Stimulated activated CD8-positive, alpha-beta memory T cell treated with anti-CD3 and anti-CD28 coated beads, Interleukin-4, amount 100 ng/mL, for 1 hour (primary cell): ENCODE measurements at places on chromosomes 2 and 18.

DNA sequence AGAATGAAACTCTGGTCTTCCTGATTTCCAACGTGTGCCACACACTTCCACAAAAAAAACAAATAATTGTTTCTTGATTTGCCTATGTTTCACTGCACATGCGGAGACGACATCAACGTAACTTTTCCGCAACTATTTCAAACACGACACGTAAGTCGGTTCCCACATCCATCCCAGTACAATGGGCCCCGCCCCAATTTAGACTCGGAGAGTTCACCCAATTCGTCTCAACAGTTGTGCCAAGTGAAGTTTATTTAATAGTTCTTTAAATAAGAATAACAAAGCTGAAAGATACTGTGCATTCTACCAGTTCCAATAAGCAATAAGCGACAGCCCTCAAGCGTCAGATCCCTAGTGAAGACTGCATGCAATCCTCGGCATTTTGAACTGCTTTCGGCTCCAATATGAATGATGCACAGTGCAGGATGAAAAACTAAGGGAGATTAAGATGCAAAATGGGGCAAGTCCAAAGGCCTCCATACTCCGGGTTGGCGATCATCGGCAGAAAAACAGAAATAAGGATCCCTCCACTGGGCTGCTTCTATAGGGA, 664 bp downstream of the CCT4 start:
- no peak for DNase-seq

DNA sequence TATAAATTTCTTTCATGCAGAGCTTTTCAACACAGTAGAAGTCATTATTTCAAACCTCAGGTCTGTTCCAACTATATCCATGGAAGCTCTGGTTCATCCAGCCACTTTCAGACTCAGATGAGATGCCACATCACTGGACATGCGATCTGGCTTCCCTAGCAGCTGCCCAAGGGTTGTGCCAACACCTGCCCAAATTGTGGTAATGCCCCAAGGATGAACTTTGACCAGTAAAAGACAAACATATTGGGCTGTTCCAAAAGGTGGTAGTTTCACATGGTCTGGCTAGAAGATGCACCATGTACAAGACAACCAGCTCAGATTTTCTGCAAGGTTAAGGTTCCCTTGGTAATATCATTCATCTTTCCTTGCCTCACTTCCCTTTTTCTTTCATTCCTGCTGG, 101.9 kb downstream of the THADA start:
- no peak for DNase-seq

DNA sequence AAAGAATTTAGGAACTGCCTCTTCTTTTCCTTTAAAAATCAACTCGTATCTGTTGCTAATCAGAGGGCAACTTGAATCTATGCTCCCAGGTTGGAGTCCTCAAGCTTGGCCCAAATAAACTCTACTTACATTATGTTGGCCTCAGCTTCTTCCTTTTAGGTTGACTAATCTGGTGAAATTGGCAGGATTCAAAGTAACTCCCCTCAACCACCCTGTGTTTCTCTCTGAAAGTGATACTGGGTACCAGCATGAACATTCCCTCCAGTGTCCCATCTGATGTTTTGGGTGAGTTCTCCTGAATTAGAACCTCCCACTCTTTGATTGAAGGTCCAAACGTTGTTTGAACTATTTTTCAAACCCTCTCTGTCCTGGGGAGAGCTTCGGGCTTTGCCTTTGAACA, 41.3 kb upstream of the MSH6 start:
- no peak for DNase-seq

- DNase-seq: no peak
Measured at GRCh38 chr2:192645811-192646598, 451.3 kb upstream of the TMEFF2 start.

DNA sequence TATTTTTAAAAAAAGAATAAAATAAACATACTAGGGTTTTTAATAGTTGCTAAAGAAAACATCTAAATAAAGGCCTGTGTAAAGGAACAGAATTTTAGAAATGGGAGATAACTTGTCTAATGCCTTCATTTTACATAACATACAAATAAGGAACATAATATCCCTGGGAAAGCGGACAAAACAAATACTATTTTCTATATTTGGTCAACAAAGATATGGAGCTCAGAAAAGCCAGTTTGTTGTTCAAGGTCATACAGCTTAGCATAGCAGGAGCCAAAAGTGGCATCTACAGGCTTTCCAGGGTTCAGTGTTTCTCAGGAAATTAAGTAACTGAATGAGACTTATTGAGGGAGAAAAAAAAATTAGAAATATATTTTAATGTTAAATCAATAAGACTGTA, 73.4 kb upstream of the CD226 start:
- DNase-seq: no peak

- DNase-seq: no peak
Measured at GRCh38 chr2:32825291-32825712, 121.5 kb upstream of the LTBP1 start.

DNA sequence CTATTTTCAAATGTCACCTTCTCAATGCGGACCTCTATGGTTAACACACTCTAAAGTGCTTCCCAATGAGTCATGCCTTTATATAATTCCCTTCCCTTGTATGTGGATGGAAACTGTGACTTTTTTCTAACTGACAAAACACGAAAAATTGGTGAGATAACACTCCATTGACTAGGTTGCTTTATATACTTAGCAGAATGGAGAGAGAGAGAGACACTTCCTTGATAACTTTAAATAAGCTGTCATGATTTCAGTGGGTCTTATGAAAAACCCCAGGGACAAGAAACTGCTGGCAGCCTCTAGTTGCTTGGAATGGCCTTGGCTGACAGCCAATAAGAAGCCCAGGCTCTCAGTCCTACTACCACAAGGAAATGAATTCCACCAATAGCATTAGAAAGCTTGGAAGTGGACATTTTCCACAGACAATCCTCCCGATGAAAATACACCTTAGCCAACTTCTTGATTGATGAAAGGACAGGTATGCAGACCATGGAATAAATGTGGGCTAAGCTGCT, 322.2 kb downstream of the ZNF804A start:
- DNase-seq: no peak

- no peak for DNase-seq
Measured at GRCh38 chr2:238169048-238169707, 10.4 kb downstream of the ERFE start.

GRCh38 chr2:102043560-102043959, 51.8 kb downstream of the IL1R2 start:
- DNase-seq: no peak

DNA sequence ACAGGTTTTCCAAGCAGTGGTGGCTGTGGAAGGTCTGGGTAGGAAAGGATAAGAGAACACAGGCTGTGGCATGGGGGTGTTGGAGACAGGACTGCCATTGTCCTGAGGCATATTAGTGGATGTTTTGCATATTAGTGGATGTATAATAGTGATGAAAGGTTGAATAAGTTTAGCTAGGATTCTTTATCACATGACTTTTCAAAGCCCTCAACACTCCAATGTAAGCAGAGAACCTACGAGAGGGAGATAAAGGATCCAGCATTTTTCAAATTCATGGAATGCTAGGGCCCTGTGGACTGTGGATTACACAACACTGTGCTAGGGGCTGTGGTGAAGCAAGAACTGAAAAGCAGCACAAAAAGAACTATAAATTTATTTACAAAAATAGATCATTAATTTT, 63.2 kb downstream of the POLE4 start:
- no peak for DNase-seq

DNA sequence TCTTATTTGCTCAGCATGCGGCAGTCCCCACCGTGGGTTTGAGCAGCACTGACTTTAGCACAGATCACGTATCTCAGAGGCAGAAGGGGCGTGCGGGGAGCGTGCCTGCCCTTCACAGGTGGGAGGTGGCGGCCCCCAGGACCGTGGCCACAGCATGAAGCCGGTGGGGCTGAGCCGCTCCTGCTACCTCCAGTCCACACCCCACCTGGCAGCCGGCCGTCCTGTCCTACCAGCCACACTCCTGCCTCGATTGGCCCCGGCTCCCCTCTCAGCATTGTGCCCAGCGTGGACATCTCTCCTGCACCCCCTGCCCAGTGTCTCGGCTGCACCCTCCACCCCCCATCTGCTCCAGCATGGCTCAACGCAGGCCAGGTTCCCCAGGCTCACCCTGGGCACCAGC, 73.6 kb downstream of the NFATC1 start:
- DNase-seq: no peak

GRCh38 chr2:119438128-119438656, 6.5 kb downstream of the TMEM37 start:
- no peak for DNase-seq

DNA sequence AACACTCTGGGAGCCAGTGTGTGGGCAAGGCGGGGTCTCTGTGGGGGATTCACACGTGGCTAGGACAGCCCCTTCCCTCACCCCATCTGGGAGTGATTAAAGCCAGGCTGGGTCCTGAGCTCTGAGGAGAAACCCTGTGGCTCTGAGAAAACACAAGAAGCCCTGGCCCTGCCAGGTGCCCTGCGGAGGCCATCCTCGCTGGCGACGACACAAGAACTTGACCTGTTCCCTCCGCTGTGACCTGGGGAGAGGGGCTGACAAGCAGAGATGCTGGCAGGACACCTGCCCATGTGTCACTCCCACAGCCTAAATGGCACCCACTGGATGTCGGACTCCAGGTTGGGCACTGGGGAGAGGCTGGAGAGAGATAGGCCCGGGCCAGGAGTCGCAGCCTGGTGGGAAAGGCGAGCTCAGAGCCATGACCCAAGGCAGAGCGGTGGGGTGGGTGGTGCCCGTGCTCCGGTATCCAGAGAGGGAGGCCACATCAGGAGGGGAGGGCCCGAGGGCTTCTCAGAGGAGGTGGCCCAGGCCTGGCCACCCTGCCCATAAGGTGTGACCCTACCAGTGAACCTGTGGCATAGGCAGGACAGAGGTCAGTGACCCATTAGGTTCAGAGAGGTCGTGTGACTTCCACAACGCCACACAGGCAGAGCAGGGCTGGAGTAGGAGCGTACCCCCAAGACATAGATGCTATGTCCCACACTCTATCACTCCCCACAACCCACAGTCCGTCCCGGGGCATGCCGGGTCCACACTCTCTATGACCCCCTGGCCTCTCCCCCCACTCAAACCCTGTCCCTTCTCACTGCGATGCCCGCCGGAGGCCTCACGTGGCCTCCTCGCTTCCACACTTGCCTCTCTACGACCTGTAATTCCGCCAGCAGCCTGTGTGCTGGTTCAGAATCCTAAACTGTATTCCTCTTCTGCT, 59.4 kb upstream of the HPCAL1 start:
- no peak for DNase-seq

DNA sequence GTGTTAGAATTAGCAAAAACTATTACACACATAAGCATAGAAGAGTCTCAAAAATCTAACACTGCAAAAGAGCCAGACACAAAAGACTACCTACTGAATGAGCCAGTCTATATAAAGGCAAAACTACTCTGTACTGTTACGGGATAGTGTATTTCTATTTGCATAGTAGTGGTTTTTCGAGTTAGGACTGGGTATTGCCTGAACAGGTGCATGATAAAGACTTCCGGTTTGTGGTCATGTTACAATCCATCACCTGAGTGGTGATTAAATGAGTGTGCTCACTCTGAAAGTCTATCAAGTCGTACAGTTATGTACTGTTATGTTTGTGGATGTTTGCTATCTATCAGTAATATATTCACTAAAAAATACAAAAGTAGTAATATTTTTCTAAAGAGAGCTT, 523.3 kb upstream of the SYT4 start:
- no peak for DNase-seq

- no peak for DNase-seq
Measured at GRCh38 chr18:32189790-32190189, at the start of gene MEP1B. Gene MEP1B (plus strand): TSS chr18:32190039. CDS start chr18:32190071, 32 bp downstream.

GRCh38 chr2:120646994-120647393, 88.7 kb upstream of the GLI2 start:
- DNase-seq: no peak

GRCh38 chr2:106546391-106546990, 59.3 kb downstream of the CD8B2 start:
- no peak for DNase-seq

GRCh38 chr18:80181642-80182461, 65.5 kb downstream of the PARD6G start:
- no peak for DNase-seq

DNA sequence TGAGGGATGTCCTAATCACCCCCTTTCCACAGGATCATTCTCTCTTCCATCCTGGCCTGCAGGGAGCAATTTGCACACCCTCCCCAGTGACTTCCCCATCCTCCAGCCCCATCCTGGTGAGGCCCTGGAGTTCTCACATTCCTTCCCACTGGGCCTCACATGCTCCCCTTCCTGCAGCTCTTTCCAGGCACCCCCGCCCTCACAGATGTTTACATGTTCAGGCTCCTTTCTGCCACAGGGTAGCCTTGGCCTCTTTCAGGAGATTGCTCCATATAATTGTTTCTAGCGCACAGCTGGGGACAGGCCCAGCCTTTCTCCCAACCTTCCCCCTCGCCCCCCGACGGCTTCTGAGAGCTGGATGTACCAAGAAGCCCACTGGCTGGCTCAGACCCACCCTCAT, 288.4 kb upstream of the TRIB2 start:
- DNase-seq: no peak

GRCh38 chr2:37068686-37069085, 15.5 kb downstream of the HEATR5B start:
- no peak for DNase-seq

GRCh38 chr2:208064220-208064961, 39.1 kb upstream of the PLEKHM3 start:
- DNase-seq: no peak

DNA sequence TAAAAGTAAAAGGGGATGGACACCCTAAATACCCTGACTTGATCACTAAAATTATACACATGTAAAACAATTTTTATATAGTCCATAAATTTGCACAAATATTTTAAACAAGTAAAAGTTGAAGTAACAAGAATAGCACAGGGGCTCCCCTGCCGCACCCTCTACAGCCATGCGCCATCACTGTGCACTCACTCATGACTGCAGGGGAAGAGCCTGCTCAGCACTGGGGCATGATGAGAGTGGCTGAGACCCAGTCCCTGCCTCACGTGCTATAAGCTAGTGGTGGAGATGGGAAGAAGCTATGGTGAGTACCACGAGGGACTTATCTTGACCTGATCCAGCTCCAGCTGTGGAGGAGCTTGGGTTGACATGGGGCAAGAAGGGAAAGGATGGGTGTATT, 46.9 kb upstream of the MYO1B start:
- DNase-seq: no peak

DNA sequence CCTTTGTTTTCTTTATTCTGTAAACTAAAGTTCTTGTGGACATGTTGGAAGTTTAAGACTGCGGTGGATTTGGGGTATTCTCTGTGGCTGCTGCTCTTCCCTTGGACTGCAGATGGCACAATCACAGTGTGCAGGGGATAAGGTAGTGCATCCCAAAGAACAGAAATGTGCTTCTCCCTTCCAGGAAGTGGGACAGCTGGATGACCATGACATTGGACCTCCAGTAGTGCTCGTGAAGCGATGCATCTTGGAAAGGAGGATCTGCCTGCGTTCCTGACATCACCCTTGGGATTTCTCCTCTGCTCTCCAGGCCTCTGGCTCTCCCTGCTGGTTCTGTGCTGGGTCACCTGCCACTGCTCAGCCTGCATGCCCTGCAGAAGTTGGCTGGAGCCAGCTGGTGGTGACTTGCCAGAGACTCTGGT, 109.9 kb downstream of the SLC4A3 start:
- DNase-seq: no peak

DNA sequence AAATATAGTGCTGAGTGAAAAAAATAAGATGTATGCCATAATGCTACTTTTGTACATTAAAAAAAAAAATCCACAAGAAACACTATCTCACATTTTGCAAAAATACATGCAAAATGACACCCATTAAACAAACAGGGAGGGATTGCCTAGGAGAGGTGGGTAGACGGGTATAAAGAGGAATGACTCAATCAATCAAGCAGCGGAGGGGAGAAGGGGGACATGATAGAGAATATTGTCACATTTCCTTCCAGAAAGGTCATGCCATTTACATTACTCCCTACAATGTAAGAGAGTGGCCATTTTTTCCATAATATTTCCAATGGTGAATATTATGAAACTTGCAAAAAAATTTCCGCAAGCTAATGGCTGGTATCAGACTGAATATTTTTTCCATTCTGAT, 542.3 kb upstream of the TNP1 start:
- DNase-seq: no peak
